ENCODE measurements at places on chromosomes 1 and 21.

DNA sequence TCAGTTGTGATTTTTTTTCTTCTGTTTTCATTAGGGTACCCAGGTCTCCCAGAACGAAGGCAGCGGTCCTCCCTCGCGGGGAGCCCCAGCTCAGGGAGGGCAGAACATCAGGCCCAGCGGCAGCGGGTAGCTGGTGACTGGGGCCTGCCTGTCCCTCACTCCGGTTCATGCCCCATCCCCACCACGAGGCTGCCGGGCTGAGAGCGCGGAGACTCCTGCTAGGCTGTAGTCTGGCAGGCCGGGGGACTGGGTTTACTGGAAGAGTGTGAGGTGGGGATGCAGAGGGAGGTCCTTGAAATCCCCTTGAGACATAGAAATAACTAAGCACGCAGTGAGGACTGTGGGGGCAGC is 10.5 kb downstream of the BRINP2 start:
- DNase-seq, result no peak

DNA sequence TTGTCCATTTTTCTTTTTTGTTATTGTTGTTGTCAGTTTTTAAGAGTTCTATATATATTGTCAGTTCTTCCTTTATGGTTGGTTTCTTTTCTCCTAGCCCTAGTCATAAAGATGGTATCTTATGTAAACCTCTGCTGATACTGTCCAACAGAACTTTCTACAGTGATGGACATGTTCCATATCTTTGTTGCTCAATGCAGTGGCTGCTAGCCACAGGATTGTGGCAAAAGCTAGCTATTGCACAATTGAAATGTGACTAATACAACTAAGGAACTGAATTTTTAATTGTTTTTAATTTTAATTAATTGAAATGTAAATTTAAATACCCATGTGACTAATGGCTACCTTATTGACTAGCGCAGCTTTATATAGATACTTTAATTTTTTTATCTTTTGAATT is 411.8 kb upstream of the PTBP2 start:
- DNase-seq, result no peak

DNA sequence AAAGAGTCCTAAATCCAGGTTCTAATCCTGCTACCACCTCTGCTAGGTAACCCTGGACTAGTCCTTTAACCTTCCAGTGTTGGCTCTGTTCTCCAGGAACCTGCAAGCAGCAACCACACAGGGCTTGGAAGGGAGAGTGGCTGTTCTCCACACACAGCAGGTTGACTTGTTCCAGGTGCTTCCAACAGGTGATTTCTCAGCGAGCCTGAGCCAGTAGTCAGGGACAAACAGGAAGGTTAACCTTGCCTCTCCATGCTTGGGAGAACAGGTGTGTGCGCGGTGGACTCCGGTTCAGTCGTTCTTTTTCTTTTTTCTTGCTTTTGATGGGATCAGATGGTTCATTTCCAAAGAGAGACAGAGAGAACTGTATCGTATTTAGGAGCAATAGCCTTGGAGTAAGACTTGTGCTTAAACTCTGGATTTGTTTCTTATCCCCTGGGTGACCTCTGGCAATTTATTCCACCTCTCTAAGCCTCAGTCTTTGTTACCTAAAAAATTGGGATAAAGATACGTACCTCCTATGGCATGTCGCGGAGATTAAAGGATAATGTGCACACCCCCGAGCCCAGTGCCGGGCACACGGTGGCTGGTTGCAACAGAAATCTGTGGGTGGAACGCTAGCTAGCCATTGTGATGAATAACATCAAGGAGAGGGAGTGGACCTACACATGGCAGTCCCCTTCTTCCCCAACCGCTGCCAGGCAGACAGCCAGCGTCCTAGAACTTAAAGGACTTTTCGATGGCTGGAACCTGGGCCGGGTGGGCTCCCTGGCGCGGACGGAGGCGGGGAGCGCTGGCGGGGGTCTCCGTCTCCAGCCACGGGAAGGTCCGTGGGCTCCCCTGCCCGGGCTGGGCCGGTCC is 583 bp upstream of the CACHD1 start:
- DNase-seq, result no peak

DNA sequence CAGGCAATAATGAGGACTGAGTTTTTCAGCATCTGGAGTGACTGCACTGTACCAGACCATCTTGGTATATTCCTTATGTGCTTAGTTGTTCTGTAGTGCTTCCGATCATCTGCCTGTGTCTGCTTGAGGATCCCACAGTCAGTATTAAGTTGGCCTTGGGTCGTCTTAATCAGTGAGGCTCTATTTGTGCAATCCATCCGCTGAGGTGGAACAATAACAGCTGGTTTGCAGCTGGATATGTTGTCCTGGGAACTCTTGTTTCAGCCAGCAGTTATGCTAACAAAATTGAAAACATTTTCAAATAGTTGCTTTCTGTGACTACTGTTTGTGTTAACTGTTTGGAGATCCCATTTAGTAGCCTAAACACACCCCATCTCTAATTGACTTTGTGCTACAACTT is 73.7 kb downstream of the LAMC1 start:
- no peak for DNase-seq

DNA sequence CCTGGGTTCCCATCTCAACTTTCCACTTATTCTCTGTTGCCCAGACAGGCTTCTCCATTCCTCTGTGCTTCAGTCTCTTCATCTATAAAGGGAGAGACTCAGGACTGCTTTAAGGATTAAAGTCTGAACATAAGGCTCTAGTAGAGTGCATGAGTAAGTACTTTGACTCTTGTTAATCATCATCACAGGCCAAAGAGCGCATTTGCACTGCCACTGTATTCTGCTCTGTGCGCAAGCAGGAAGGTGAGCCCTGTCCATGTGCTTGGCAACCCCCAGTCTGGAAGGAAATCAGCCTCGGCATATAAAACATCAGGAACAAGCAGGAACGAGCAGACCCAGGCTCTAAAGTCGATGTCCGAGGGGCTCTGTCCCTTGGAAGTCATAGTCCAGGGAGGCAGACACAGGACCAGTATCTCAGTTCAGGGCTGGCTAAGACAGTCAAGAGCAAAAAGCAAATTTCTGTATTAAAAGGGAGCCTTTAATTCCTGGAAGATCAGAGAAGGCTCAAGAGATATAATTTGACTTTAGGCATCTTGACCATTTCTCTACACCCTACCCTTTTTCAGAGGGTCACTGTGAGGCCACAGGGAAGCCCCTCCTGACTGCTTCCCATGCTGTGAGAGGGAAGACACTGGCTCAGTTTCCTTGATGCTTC is 131.2 kb downstream of the TRABD2B start:
- DNase-seq, result no peak

- no peak for DNase-seq
Measured at GRCh38 chr1:234345237-234345636, 28.0 kb upstream of the COA6 start.

DNA sequence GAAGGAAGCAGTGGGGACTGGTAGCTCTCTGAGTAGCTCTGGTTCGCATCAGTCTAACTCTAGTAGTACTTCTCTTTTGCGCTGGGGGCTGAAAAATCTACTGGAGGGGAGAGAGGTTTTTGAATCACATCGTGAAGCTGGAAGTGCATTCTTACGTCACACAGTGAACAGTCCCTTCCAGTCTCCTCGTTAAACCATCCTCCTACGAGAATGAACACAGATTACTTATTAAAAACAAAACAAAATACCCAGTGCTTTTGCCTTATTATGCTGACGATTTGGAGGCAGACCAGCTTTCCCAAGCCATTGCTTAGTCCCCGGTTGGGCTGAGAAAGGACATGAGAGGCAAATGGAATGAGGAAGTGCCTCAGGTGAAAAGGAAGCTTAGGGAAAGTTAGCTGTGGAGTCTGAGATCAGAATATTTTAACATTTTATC is 16.1 kb downstream of the HUNK start:
- no peak for DNase-seq

DNA sequence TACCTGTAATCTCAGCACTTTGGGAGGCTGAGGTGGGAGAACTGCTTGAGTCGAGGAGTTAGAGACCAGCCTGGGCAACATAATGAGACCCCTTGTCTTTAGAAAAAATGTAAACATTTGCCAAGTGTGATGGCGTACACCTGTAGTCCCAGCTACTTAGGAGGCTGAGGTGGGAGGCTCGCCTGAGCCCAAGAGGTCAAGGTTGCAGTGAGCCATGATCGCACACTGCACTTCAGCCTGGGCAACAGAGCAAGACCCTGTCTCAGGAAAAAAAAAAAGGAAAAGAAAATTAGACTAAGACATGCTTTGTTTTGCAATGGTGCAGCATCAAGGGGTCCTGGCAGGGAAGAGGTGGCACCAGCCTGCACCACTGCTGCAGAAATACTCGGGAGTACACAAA is 16.8 kb upstream of the GPR157 start:
- DNase-seq, result no peak

DNA sequence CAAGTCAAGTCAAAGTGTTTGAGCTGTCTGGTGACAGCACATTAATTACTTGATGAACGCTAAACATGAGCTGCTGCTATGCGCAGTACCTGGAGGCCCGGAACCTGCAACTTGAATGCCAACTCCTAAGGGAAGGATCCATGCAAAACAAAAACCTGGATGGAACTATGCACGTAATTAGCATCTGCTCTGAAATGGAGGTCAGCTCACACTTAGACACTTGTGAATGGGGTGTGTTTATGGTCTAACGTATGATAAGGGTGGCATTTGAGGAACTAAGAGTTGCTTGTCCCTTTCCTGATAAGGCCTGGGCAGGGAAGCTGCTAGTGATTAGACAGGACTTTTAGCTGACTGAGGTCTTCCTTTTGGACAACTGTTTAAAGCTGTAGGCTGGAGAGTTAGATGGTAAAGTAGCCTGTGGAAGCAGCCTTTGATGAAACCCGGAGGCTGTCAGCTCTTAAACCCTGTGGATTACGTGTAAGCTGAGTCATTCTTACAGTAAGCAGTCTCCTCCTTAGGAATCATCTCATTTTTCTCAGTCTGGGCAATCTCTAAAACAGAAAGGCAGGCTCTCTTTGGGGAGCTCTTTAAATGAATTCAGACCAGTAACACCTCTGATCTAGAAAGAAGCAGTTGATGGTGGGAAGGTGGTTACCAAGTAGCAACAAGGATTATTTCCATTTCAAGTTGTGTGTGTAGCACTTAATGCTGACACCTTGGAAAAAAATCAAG is 6.8 kb downstream of the TENT5C start:
- no peak for DNase-seq

GRCh38 chr1:81805537-81806431 is 5.0 kb downstream of the ADGRL2 start:
- no peak for DNase-seq

GRCh38 chr1:12129624-12130023 is 37.2 kb upstream of the TNFRSF1B start:
- DNase-seq, result no peak

DNA sequence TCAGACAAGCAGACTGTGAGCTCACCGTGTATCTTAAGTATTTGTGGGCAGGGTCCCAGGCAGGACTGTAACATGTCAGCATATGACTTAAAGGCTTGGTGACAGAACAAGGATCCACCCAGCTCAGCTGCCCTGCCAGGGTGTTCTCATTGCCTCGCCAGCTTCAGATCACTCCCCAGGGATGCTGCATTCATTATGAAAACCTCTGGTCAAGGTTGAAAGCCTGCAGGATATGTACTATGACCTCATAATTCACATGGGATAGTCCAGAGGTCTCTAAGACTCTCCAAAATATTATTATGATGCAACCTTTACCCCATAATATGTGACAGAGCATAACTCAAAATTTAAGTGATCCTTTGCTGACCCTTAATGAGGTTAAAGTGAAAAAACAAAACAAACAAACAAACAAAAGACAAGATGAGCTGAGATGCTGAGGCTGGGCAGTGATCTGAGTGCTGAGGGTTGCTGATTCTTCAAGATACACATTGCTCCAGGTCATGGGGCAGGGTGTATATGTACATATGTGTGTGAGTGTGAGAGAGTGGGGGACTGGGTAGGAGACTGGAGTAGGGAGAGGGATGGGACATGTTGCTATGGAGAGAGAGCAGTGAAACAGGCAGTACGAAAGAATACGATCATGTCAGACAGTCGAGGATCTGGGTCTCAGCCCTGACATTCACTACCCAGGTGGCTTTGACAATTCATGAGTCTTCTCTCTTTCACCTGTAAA is 98.8 kb upstream of the DUSP10 start:
- no peak for DNase-seq

DNA sequence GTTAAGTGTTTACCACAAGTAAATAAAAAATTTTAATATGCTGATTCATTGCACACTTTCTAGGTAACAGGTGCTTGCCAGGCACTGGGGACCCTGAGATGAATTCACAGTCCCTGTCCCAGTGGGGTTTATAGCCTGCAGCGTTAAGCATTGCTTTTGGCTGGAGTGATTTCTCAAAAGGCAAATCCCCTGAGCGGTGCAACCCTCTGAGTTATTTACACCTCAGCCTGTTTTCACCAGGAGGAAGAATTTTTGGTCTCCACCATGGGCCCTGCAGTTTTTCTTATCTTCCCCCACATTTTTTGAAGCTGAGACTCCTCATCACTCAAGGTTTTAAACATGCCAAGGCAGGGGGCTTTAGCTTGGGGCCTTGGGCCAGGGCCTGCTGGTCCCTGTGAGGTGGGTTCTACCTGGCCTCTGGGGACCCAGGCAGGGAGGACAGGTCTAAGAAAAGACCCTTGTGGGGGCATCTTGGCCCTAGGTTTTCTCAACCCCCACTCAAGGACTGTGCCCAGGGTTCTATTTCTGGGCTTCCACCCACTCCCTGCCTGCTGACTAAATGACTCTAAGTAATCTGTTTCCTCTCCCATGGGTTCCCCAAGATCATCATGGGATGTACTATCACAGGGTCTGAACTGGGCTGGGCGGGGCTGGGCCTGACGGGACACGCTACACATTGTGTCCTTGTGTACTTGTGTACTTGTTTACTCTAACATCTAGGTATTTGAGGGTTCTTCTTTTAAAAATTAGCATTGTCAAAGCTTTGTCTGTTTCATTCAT is 10.2 kb upstream of the CHIT1 start:
- no peak for DNase-seq

DNA sequence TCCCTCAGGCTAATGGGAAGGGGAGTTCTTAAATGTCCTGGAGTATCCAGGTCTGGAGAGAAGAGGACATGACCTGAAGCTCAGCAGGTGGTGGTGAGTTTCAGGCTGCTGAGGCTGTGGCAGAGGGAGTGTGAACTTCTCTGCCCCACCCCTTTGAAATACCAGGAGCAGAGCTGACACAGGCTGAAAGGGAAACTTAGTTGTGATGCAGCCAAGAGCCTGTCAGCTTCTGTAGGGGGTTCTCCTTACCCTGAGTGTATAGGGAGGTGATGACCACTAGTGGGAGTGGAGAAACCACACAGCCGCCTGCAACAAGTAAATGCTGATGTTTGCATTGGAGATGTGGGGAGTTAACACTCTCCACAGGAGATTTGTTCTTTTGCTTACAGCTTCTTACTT is 152.3 kb downstream of the FCRL5 start:
- no peak for DNase-seq

- DNase-seq, result no peak
Measured at GRCh38 chr1:110872745-110873720, at the start of gene CD53. Gene CD53, plus strand, starts transcription at chr1:110873148. Its CDS starts 18,261 bp downstream, at chr1:110891409.

All from brain pericyte (primary cell).